ENCODE measurements at places on chromosomes 7 and 10. TPM values are rescaled to one million over a fixed set of nuclear protein-coding genes. Genes with fewer than 3 reads are reported as not detected.
A peak's percentile ranks its signal among the peaks of the same experiment; 100 is the strongest.

- DNase-seq = no peak
These were observed 4.8 kb upstream of the ADD3 start for GRCh38 chr10:110002801-110003523.

JCAD gene
- 22.9 TPM for polyA plus RNA-seq

DNA sequence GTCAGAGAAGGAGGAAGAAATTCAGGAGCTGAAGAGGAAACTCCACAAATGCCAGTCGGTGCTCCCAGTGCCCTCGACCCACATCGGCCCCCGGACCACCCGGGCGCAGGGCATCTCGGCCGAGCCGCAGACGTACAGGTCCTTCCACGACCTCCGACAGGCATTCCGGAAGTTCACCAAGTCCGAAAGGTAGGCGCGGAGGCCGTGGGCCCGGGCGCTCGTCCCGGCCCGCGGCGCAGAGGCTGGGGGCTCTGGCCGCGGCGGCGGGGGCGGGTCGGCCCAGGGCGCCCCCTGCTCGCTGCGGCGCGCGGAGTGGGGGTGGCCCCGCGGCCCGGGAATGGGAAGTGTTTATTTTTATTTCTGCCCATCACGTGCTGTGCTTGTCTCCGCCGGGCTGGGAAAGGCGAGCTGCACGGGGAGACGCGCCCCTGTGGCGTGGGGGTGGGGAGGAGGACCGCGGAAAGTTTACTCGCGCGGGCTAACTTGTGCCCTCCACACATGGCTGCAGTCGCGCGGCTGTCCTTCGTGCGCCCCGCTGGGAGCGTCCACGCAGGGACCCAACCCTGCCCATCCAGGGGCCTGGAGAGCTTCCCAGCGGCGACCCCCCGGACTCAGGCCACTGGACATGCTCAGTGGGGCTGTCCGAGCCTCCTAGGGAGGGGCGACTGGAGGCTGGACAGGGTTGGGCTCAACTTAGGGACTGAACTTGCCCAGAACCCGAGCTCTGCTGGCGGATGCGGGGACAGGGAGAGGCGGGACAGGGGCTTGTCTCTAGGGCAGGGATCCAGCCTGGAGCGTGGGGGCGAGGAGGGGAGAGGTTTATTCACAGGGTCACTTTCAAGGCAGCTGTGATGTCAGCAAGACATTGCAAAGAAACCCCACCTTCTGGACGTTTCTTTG, 82.6 kb upstream of the PRKG1 start:
- peak; percentile 63 for DNase-seq

DNA sequence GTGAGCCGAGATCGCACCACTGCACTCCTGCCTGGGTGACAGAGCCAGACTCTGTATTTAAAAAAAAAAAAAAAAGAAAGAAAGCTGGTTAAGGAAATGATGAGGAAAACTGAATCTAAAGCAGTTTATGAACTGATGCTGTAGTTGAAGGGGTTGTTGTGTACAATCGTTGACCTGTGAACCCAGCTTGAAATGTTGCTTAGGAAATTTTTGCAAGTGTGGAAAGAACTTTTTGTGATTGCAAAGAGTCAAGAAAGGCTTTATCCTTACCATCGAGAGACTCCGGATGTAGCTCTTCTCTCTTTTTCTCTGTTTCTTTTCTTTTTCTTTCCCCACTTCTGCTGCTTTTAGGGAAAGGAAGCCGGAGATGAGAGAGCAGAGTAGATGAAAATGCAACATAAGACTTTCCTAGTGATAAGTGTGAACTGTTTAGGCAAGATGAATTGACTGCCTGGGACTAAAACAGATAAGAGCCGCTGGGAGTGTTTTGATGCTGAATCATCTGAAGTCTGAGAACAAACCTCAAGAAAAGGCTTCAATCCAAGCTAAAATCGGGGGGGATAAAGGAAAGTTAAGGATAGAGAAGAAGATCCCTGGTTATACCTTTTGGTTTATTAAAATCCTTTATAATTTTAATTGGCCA, 69.0 kb downstream of the TAF3 start:
- no peak for DNase-seq

- no peak for DNase-seq
These were observed 50.9 kb downstream of the SGCE start for GRCh38 chr7:94605031-94605430.

- no peak for DNase-seq
These were observed 7.8 kb downstream of the ICA1 start for GRCh38 chr7:8254215-8254614.

DNA sequence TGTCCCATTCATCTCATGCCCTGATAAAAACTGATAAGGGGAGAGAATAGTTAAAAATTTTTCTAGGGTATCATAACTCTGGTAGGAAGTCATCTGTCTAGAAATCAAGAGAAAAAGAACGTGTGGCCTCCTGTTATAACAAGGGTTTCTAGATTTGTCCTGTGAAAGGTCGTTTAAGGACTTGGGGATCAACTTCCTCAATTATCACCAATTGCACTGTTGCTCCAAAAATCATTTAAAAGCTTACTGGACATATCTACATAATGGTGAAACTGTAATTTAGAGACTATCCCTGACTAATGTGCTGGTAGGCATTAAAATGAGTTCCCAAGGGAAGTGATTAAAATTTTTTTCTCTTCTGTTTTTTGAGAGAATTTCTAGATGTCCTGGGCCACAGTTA, 58.2 kb downstream of the GPR141 start:
- no peak for DNase-seq

DNA sequence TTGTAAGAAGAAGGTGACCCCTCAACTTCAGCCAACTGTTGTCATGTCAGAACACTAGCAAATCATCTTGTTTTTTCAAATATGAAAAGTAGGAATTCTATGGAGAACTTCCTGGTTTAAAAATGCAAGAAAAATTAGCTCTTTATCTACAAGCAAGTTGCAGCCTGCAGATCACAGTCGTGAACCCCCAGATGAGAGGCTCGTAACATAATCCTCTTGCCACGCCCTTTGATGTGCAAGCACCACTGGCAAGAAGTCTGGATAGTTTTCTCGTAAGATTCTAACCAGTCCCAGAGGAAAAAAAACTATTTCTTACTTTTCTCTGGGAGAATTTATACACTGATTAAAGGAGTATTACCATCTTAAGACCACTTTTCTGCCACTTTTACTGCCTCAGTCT, 132.3 kb downstream of the DPY19L1 start:
- DNase-seq = no peak

GRCh38 chr10:82826132-82826531, 951.1 kb downstream of the NRG3 start:
- DNase-seq = no peak

GRCh38 chr10:6786579-6787031, 206.5 kb upstream of the PRKCQ start:
- peak; percentile 74 for DNase-seq

DNA sequence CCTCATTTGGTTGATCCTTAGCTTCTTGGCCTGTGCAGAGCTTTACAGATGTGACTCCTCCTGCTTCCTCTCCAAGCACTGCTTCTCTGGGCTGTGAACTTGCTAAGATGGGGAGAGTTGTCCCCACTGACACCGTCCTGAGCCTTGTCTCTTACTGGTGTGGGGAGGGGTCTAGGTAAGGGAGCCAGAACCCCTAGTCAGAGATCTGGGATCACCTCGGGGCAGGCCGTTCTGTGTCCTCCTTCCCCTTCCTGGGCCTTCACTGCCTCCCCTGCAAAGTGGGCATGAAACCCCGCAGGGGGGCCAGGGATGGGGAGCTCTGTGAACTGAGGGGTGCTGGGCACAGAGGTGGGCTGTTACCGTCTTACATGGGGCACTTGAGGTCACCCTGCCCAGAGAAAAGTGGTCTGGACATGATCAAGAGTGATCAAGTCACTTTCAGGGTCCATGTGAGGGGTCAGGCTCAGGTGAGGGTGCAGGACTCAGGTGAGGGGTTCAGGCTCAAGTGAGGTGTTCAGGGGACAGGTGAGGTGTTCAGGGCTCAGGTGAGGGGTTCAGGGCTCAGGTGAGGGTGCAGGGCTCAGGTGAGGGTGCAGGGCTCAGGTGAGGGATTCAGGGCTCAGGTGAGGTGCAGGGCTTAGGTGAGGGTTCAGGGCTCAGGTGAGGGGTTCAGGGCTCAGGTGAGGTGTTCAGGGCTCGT, 86.2 kb downstream of the ADCY1 start:
- DNase-seq = no peak

Measured in hindlimb muscle (tissue), 1 donor.